Amniotic epithelial cell (primary cell): ENCODE measurements at places on chromosomes 3 and 15.

DNA sequence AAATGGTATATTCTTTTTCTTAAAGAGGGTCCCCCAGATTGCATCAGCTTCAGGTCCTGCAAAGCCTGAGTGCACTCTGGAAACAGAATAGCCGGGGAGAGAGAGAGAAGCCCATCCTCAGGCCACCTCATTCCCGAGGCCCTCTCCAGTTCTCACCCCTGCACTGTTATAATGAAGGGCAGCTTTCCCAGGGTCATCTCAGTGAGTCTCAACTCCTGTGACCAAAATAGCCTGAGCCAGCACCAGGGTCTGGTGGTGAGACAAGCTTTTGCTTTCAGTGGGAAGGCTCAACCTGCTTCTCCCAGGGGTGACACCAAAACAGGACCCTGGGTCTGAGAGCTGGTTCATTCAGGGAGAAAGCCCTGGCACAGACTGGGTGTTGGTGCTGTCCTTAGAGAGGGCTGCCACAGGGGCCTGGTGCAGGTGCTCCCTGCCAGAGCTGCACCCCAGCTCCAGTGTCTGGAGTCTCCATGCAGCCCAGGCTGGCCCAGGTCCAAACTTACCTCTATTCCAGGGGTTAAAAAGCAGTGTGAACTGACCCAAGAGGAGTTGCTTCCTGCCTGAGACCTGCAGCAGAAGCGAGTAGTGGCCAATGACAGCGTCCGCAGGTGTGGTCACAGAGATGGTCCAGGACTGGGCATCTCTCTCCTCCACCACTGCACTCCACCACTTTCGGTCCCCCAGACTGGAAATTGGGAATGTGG lies 6.1 kb downstream of the EPB42 start:
- no peak for DNase-seq

DNA sequence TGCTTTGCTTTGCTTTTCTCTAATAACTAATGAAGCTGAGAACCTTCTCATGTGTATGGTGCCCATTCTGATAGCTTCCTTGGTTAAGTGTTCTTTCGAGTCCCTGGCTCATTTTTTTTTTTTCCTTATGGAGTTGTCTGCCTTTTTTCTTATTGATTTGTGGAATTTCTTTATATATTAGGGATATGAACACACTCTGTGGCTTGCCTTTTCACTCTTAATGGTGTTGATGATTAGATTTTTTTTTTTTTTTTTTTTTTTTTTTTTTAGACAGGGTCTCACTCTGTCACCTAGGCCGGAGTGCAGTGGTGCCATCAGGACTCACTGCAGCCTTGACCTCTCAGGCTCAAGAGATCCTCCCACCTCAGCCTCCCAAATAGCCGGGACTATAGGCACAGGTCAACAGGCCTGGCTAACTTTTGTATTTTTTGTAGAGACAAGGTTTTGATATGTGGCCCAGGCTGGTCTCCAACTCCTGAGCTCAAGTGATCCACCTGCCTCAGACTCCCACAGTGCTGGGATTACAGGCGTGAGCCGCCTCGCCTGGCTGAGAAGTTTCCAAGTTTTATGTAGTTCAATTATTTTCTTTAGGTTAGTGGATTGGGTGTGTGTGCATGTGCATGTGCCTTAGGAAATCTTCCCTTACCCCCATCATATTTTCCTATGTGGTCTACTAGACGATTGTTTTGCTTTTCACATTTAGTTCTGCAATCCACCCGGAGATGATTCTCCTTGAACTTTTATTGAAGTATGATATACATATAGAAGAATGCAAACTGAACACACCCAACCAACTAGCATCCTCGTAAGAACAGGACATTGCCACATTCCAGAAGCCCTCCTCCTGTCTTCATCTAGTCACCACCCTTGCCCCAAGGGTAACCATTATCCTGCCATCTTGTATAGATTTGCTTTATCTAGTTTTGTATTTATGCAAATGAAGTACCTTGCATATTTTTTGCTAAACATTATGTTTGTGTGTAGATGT lies 1.7 kb upstream of the SNRPA1 start:
- peak; percentile 18 for DNase-seq

- DNase-seq = no peak
Observed at GRCh38 chr15:82181371-82181770, 81.2 kb downstream of the EFL1 start.

GRCh38 chr3:40841131-40841530 lies 316.4 kb downstream of the ZNF621 start:
- no peak for DNase-seq

DNA sequence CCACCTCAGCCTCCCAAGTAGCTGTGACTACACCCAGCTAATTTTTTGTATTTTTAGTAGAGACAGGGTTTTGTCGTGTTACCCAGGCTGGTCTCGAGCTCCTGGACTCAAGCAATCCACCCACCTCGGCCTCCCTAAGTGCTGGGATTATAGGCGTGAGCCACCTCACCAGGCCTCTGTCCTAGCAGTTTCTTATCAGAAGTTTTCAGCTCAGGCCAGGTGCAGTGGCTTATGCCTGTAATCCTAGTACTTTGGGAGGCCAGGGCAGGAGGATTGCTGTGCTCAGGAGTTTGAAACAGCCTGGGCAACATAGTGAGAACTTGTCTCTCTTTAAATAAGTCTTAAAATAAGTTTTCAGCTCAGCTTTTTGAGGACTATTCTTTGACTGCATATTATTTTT lies 48.4 kb downstream of the SGO1 start:
- DNase-seq = no peak

DNA sequence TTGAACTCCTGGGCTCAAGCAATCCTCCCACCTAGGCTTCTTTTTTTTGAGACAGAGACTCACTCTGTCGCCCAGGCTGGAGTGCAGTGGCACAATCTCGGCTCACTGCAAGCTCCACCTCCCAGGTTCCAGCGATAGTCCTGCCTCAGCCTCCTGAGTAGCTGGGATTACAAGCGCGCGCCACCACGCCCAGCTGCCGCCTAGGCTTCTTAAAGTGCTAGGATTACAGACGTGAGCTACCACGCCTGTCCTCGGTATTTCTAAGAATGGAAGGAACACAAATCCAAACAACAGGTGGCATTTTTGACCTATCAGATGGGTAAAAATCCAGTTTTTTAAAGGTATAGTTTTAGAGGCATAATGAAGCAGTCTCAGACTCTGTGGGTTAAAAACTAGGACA lies 113.8 kb downstream of the ANP32A start:
- DNase-seq = no peak

DNA sequence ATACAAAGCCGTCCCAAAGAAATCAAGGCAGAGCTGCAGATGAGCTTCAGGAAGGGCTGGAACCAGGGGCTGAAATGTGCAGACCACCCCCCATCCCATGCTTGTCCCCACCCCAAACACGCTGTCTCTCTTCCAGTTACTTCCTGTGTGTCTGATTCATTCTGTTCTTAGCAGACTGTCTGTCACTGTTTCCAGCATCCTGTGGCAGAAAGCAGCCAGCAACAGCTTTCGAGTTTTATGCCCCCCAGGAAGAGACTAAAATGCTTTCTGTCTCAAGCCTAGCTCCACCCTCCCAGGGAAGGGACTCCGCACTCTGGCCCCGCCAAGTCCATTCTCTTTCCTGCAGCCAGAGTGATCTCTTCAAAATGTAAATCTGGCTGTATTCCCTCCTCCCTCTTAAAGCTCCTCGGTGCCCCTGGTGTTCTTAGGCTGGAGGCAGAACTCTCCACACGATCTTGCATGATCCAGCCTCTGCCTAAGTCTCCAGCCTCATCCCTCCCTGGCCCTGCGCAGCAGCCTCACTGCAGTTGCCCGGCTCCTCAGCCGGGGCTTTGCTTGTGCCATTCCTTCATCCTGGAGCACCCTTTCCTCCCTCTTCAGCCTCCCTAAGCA lies 41.5 kb downstream of the HRH1 start:
- DNase-seq = no peak

DNA sequence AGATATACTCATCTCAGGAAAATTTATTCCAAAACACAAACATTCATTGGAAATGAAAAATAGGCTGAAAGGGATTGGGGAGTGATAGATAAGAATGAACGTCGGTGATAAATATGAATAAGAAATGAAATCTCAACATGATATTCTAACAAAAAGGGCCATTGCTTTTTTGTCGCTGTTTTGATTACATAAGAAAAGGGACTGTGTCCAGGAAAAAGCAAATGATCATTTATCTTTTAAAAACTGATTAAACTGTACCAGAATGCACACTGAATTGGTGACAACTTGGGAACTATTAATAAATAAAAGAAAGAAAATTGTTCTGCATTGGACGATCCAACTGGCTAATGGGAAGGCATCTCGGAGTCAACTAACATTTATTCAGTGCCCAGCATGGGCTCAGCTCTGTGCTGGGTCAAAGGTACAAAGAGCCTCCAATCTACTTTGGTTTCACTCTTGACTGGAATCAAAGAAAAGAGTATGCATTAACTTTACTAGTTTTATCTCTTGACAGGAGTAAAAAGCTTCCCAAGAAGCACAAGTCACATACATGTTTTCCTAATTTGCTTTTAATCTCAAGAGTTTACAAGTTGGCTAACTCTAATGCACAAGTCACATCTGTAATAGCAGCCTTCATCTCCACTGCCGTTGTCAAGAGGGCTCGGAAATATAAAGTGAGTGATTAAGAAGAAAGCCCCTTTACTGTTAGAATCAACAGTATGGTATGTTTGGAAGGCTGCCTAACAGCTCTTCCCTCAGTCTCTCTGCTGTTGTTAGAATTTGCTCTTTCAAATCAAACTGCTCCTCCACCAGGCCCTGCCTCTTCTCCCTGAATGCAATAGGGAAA lies 280.0 kb downstream of the IGSF11 start:
- DNase-seq = no peak

DNA sequence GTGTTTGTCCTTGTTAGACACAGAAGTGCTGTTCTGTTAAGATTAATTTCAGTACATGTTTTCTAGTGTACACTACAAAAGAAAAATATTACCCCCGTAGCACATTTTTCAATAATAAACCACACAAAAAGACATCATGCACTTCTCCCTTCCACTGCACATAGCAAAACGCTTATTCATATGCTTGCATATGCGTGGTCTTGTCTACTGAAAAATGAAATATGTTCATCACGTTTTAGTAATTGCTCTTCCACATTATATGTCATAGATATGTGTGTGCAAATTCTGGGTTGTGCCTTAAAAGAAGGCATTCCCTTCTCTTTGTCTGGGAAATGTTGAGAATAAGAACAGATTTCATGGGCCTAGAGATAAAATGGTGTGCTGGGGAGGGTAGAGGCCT lies 353.9 kb downstream of the NSUN3 start:
- peak; percentile 69 for DNase-seq

DNA sequence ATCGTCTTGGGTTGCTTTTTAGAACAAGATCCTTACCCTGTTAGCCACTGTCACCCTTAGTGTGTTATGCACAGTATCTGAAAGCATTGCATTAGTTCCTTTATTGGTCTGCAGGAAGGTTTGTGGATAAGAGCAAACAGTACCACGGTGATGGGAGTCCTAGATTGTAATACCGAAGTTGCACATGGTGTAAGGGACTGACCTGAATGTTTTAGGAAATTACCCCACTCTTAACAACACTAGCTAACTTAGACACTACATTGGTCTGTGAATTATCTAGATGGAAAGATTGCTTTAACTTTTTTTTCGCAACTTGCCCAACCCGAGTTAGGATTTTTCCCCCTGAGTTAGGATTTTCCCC lies 1.3 kb downstream of the STT3B start:
- DNase-seq = no peak

GRCh38 chr3:171267104-171267503 lies 193.1 kb downstream of the TNIK start:
- no peak for DNase-seq

DNA sequence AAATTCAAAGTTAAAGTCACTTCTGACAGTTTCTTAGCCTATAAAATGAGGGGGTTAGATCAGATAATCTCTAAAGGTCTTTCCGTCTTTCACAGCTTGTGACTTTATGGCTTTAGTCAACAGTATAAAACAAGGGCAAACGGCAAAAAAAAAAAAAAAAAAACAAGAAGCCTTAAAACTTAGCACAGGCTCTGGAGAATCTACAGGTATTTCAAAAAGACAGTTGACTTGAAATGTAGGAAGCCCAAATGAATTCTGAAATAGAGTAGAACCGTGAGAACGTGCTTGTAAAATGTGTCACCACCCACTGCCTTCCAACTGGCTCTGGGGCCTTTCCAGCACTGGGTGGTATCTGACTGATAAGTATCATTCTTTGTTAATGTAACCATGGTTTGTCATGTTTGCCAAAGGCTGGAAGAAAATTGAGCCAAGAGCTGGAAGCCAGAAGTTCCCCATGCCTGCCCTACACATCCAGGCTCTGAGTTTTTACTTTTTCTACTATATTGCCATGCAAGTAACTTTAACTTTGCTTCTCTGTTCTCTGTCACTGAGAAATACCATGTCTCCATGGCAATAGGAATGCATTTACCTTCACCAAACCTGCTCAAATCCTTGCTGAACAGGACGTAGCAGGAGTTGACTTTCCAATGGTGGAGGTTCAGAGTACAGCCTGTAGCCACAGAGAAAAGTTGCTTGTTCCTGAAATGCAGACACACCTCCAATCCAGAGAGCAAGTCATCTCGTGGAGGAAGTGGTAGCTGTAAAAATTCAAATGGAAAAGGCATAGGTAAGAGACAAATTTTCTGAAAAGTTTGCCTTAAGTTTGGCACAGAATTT lies 35.8 kb upstream of the THSD4 start:
- peak; percentile 83 for DNase-seq

DNA sequence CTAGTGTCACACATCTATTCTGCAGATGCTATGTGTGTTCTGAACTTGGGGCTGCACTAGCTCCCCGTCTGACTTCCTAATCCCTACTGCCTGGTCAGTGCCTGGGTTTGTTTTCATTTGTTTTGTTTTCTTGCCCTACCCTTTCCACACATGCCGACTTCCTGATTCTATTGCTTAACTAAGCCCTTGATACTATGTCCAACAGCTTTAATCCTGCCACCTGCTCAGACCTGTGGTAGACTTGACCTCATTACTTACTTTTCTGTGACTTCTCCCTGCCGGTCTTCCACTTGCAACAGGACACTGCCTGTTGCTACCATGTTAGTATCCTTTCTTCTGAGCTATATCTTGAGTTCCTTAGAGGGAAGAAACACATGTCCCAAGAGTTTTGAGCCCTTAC lies 39.3 kb upstream of the CEMIP start:
- DNase-seq = no peak

GRCh38 chr15:34892963-34893591 lies 76.5 kb downstream of the AQR start:
- DNase-seq = no peak

DNA sequence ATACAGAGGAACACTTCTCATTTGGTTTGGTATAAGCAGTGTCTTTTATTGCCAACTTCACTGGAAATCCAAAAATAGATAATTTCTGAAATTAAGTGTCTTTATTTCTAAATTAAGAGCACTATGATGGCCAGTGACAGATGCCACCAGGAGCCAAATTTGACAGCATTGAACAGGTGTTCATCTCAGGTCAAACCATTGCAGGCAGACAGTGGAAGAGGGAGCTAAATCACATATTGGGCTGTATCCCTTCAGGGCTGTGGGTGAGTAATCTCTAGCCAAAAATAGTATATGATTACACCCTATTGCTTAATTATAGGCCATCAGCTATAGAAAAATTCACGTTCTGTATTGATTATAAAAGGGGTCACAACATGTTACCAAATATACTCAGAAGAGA lies 457.7 kb downstream of the NAALADL2 start:
- DNase-seq = no peak
